DND-41 (cell line): ENCODE measurements at places on chromosomes 12 and 14.

DNA sequence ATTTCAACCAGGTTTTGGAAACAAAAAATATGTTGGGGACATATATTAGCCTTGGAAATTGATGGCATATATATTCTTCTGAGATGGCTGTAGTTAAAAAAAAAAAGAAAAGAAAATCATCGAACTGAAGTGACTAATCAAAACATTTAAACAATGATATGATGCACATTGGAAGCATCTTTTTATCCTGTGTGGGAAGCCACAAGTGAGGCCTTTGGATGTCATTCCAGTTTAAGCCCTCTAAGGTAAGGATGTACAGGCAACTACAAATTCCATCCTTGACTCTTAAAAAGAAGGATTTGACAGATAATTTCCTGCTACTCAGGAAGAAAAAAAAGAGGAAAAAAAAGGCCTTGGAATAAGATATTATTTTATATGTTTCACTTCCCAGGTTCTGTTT is 9.6 kb upstream of the PTPRB start:
- DNase-seq: no peak

DNA sequence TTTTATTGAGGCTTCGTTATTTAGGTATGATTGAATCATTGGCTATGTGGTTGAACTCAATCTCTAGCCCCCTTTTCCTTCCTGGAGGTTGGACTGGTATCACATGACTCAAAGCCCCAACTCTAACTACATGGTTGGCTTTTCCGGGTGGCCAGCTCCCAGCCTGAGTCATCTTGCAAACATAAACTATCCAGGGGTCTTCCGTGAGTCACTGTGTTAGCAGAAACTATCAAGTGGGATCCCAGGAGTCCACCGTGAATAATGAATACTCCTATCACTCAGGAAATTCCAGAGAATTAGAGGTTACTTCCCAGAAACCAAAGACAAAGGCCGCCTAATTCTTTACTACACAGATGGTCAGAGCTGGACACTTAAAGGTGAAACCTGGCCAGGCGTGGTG is 19.7 kb upstream of the PLEKHD1 start:
- DNase-seq: no peak

DNA sequence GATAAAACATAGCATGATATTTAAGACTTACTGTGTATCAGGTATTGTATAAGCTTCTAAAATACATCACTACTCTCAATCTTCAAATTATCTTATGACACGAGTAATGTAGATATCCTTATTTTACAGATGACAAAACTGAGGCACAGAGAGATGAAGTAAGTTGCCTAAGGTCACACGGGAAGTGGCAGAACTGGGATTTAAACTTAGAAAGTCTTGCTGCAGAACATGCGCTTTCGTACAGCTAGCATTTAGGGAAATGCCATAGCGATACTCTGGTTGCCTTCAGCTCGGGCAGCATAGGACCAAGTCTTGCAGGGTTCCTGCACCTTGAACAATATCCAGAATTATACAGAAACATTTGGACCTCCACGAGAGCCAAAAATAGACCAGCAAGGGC is 162.4 kb downstream of the BRMS1L start:
- DNase-seq: no peak

DNA sequence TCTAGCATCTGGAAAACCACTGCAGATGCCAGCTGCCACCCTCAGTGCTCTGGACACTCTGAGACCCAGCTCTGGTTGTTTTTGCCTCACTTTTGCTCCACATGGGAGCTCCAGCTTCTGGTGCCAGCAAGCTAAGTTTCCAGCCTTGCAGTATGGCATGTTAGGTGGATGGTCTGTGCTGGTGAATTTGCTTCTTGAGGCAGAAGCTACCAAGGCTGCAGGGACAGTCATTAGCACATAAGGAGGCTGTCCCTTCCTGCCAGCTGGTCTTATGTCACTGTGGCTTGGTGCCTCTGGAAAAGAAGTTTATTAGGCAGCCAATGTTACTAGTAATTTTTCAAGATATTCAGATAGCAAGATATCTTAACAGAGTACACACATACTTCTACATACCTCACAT is 64.2 kb upstream of the CSRP2 start:
- DNase-seq: no peak

DNA sequence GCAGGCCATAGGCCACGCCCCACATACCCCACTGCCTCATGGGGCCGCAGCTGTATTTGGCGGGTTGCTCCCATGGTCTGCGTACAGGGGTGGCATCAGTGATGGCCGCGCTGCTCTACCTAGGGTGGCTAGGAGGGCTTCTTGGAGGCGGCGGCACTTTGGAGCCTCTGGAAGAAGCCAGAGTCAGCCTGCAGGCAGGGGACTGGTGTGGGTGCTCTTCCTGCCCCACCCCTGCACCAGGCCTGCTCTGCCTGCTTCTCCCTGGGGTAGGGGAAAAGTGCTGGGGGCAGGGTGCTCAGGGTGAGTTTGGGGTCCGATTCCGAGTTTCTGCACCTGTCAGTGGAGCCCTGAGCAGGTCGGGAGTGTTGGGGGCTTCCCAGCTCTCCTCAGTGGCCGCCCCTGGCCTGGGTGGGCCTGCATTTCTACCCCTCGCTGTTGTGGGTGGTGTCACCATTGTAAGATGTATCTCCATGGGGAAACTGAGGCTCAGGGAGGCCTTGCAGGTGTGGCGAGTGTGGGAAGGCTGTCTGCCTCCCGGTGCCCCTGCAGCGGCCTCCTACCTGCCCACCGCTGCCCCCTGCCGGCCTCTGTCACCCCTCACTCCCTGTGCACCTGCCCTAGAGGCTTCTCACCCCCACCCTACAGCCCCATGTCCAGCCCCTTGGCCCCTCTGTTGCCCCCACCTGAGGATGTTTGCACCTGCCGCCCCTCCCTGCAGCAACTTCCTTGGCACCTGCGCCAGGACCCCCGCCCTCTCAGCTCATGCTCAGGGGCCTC is 5.5 kb downstream of the CEP170B start:
- peak; percentile 31 for DNase-seq

DNA sequence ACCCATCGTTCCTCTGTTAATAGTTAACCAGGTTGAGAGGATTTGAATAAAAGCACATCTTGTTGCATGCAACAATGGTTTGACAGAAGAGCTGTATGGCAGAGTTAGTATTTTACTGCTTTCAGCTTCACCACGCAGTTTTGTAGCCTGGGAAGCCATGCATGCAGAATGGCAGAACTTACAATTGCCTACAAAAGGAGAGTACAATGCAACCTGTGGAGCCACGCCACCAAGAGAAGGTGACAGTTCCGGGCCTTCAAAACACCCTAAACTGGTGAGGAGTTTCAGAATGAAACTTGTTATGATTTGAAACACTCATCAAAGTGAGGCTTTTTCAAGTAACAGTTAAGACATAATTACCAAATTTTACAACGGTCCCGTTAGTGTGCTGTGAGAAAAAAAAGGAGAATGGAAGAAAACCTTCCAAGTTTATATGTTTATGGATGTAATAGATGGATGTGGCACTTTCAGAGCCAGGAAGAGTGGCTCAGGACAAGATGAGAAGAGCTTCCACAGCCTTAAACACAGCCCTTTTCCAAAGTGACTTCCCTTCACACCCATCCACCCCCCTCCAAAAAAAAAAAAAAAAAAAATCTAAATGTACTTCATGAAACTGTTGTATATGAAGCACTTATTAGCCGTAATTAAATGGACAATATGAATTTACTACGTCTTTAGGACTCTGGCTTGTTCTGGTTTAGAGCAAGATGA is 158.7 kb downstream of the EGLN3 start:
- DNase-seq: no peak

DNA sequence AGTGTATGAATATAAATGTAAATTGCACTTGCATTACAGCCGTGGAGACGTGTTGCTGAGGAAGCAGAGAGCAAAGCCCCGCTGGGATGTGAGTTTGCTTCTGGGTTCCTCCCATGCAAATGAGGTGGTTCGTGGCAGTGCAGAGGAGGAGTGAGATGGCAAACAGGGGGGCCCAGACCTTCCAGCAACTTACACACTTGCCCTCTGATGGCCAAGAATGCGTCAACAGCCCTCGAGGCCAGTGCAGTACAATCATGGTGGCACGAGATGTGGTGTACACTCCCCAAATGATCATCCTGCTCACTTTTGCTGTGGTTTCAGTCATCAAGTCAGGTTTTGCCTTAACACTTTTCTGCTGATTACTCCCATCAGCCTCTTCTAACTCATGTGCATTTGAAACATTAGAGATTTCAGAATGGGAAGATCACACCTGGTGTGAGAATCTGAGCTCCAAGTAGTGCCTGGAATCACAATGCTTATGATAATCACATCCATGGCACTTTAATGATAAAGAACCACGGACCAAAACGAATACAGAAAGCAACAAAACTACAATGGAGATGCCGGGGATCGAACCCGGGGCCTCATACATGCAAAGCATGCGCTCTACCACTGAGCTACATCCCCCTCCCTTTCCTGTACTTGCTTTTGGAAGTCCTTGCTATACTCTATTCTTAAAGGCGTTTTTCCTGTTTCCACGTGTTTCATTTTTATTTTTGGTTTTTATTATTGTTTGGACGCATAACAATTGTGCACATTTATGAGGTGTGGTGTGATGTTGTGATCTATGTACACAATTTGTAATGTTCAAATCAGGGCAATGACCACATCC is 7.0 kb upstream of the UBC start:
- peak; percentile 76 for DNase-seq

GRCh38 chr12:54053003-54053750 is 458 bp upstream of the HOXC4 start:
- DNase-seq: peak; percentile 12

GRCh38 chr12:56385873-56386272 is 23.2 kb upstream of the APOF start:
- DNase-seq: no peak

DNA sequence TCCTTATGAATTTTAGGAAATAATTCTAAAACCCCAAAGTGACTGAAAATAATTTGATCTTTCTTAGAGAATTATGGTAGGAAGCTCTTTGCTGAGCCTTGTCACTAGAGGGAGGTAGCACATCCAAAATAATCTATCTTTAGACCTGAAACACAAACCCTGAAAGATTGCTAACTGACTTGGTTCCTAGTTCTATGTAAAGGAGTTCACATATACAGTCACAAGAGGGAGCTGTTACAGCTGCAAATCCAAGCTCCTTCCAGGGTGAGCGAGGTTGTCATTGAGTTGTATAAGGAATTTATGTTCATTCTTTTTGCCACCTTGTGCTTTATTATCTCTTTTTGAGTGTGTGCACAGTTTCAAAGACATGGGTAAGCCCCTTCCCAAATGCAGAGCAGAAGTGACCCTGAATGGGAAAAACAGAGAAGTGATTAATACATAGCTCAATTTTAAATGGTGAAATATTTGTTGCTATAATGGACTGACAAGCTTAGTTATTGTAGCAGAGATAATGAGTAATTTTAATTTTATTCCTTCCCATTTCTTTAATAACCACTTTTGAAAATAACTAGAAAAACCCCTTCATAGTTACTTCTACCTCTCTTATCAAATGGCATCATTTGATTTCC is 387.9 kb downstream of the DAD1 start:
- DNase-seq: no peak

GRCh38 chr14:105343194-105343593 is 28.6 kb downstream of the PACS2 start:
- no peak for DNase-seq

GRCh38 chr12:6461401-6462233 is 8.9 kb downstream of the VAMP1 start:
- DNase-seq: peak; percentile 95

DNA sequence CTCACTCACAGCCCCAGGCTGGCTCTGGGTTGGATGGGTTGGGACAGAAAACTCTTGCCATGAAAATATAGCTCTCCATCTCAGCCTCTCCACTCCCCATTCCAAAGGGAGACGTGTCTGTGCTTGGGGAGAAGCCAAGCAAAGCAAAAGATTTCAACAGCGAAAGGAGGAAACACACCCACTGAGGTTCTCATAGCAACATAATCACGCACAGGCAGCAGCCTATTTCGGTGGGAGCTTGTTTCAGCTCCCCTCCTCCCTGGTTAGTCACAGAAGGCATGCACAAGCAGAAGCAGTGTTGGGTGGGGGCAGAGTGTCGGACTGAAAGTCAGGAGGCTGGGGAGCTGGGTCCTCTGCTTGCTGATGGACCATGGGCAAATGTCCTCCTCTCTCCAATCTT is 1.9 kb upstream of the PRMT8 start:
- no peak for DNase-seq

DNA sequence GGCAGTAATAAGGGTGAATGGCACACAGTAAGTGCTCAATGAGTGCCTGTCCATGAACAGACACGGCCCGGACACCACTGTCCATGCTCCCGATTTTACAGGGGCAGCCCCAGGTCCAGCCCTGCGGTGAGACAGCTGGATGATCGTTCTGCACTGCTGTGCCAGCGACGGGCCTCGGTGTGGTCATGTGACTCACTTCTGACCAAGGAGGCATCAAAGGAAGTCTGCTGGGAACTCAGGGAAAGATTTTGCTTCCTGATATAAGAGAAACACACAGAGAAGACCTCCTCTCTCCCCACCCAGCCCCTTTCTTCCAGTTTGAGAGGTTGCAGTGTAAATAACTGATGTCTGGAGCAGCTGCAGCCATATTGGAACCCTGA is 126.6 kb downstream of the SCARB1 start:
- no peak for DNase-seq

DNA sequence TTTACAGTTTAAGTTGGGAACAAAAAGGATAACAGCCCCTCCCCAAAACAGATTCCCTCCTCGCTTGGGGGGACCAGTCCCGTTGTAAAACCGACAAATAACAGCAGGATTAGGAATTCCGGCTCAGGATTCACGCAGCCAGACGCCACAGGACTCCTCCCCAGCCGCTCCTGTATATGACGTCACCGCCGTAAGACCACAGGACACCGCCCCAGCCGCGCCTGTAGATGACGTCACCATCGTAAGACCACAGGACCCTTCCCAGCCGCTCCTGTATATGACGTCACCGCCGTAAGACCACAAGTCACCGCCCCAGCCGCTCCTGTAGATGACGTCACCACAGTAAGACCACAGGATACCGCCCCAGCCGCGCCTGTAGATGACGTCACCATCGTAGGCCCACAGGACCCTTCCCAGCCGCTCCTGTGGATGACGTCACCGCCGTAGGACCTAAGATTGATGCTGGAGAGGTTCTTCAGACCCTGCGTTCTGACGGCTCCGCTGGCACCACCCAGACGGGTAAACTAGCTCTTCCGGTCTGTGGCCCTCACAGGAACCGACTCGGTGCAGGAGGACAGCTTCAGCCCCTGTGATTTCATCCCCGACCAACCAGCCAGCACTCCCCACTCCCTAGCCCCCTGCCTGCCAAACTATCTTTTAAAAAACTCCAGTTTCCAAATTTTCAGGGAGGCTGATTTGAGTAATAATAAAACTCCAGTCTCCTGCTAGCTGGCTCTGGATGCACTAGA is 43.9 kb upstream of the FBRSL1 start:
- peak; percentile 21 for DNase-seq

- DNase-seq: no peak
Measured at GRCh38 chr14:39491134-39491571, 58.9 kb upstream of the FBXO33 start.

DNA sequence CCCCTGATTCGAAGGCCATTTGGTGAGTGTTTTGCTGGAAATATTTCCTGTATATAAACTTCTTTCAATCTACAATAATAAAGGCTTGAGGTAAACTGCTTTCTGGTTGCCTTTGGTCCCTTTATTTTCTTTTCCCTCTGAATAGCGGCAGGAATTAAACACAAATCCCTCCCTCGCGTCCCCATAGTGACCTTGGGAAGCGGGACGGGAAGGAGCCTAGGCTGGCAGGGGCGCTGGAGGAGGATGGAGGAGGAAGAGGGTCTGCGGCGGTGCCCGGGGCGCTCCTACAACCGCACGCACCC is 2.0 kb downstream of the DIO3 start:
- no peak for DNase-seq

GRCh38 chr12:14878488-14878887 is 7.2 kb downstream of the MGP start:
- no peak for DNase-seq

- DNase-seq: no peak
Measured at GRCh38 chr14:66377574-66377973, 108.6 kb upstream of the CCDC196 start.
